ENCODE measurements at places on chromosomes 12 and 14.

GRCh38 chr12:111304642-111305071 lies 64.2 kb downstream of the PHETA1 start:
- DNase-seq: peak; percentile 15

GRCh38 chr12:65325183-65325582 lies 46.7 kb downstream of the MSRB3 start:
- no peak for DNase-seq

GRCh38 chr14:33946679-33947476 lies 4.0 kb downstream of the EGLN3 start:
- DNase-seq: no peak

DNA sequence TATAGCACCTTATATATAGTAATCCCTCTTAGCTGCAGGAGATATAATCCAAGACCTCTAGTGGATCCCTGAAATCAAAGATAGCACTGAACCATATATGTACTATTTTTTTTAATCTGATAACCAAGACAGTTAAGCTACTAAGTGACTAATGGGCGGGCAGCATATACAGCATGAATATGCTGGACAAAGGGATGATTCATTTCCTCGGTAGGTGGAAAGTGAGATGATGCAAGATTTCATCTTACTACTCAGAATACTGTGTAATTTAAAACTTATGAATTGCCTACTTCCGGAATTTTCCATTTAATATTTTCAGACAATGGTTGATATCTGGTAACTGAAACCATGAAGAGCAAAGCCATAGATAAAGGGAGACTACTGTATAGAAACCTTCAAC lies 36.2 kb downstream of the PRMT8 start:
- DNase-seq: peak; percentile 75

GRCh38 chr14:87233806-87234384 lies 759.1 kb downstream of the GALC start:
- DNase-seq: no peak

GRCh38 chr12:132614861-132615578 lies 3.6 kb upstream of the P2RX2 start:
- DNase-seq: peak; percentile 71
